AG10803 (cell line): ENCODE measurements at places on chromosomes 7 and 10.

GRCh38 chr10:32329061-32329460 is 17.9 kb downstream of the EPC1 start:
- DNase-seq, result no peak

- DNase-seq, result no peak
Measured at GRCh38 chr10:27258838-27259812, 18.5 kb upstream of the ACBD5 start.

DNA sequence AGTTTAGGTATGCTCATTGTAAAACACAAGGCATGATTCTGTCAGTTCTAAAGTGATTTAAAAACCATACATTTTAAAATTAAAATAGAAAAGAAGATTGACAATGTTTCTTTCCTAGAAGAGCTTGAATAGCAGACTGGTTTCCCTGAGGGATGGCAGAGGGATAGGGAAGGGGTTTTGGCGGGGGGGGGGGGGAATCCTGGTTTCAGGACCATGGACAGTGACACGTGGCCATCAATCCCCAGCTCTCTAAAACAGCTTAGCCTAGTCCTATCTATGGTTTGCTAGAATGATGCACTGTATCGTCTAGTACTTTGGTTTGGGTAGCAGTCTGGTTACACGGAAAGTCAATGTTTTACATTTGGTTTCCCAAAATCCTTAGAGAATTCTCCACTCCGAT is 88.7 kb downstream of the PHYHIPL start:
- DNase-seq, result no peak

DNA sequence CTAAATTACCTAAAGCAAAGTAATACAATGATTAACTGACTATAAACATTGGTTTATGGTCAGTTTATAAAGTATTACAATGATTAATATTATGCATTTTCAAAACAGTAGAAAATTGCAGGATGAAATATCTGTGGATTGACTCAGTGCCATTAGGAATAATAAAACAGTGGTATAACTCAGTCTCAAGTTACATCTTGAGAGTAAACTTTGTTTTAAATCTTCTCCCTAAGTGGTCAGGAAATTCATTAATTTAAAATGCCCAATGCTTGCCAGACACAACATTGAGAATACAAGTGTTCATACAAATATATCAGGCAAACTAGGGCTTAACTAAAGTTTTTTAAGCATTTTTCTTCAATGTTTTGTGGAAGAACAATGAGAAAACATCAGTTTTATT is 257.8 kb downstream of the ETV1 start:
- no peak for DNase-seq

DNA sequence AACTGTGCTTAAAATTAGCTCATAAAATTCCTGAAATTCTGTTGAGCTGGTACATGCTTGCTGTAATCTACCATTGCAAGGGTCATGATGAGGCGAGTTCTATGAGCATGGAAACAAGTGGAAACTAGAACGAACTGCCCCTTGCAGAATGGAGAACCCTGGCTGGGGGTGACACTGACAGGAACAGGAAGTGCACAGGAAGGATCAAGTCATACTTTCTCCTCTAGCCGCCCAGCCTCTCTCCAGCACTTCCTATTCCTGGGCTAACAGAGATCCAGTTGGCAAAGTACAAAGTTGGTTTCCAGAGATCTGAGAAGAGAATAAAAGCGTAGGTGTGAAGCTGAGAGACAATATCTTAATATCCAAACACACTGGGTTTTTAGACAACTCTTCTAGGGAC is 414.2 kb upstream of the PODXL start:
- no peak for DNase-seq

DNA sequence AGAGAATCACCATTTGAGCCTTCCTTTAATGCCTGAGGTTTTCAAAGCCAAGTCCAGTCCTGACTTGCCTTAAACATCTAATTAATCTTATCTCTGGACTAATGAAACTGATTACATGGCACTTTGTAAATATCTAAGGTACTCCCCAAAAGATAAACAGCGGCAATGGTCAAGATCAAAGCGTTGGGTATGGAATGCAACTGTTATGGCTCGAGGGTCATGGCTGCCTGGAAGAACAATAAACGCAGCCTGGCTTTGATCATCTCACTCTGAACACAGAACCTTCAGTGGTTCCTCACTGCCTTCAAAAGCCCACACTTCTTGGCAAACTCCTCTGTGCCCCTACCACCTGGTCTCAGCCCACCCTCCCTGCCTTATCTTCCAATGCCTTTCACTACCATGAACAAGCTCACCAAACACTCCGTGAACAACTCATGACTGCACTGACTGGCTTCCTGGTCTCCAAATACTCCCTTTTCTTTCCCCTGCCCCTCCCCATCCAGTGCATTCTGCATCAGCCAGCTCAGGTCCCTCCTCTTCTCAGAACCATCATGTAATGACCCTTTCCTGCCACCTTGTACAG is 150.2 kb upstream of the NFE2L3 start:
- no peak for DNase-seq

DNA sequence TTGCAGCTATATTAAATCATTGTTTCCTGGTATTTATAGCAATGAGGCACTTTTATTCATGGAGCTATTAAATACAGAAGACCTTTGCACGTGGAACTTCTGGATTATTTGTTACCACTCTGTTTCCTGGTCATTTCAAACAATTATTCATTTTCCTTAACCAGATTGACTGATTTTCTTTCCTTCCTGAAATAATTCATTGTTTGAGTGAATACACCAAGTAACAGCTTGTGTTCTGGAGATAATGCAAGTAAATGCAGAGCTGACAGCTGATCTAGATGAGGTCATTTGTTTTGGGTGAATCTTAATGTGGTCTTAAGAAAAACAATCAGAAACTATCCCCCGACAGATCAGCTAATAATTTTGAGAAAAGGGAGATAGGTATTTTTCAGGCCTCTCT is 497.7 kb downstream of the KIF20B start:
- DNase-seq, result no peak

DNA sequence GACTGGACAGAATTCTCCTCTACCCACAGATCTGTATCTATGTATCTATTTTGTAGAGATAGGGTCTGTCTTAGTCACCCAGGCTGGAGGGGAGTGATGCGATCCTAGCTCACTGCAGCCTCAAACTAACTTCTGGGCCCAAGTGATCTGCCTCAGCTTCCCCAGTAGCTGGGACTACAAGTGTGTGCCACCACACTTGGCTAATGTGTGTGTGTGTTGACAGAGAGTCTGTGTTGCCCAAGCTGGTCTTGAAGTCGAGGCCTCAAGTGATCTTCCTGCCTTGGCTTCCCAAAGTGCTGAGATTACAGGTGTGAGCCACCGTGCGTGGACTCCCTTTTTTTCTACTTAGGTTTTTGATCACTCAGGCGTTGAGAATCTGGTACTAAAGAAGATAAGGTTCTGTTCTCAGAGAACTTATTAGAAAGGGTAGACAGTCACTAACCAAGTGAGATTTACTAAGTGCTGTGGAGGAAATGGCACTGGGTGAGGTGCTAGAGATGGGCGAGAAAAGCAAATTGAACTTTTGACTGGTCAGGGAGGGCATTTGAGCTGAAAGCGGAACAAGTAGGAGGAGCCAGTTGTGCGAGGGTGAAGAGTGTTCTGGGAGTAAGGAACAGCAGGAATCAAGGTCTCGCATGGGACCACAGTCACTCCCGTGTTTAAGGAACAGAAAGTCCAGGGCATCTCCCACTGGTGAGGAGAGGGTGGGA is 18.0 kb downstream of the NDUFB2 start:
- DNase-seq, result no peak

DNA sequence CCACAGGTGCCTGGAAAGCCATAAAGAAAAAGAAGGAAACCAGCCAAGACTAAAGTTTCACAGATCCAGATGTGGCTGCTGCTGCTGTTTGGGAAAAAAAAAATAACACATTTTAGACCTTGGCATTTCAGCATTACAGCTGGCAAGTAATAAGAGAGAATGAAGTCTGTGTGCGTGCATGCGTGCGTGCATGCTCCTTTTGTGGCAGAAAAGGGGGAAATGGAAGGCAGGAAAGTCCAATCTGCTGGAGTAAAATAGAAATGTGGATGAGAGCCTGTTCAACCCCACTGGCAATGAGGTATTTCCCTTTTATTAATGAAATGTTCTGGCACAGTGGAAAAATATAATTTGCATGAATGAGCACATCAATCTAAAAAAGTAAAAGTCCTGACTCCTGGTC is 137.0 kb upstream of the SEMA3A start:
- DNase-seq, result peak; percentile 58
